ENCODE measurements at places on chromosomes 5 and 9. TPM values are rescaled to one million over a fixed set of nuclear protein-coding genes. Genes with fewer than 3 reads are reported as not detected.

DNA sequence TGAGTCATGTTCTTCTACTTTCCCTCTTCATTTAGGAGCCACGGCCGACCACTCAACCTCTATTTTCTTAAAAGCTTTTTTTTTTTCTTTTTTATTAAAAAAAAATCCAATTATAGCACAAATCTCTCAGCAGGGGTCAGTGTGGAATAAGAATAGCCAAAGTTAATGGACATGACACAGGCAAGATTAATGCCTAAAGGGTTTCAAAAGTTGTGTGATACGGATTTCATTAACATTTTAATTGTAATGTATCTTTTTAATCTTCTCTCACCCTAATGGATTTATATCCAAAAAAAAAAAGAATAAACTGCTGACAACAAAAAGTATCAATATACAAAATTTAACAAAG lies 5.4 kb downstream of the NACC2 start:
- H3K27me3 ChIP-seq = no peaks in the 10 kb centered on the region
- H3K4me1 ChIP-seq = peaks cover 4% of the 10 kb centered on the region
- H3K36me3 ChIP-seq = no peaks in the 10 kb centered on the region
- no peak overlapping the region for H3K4me3 ChIP-seq
- DNase-seq = no peak
- no peak overlapping the region for H3K27ac ChIP-seq

DNA sequence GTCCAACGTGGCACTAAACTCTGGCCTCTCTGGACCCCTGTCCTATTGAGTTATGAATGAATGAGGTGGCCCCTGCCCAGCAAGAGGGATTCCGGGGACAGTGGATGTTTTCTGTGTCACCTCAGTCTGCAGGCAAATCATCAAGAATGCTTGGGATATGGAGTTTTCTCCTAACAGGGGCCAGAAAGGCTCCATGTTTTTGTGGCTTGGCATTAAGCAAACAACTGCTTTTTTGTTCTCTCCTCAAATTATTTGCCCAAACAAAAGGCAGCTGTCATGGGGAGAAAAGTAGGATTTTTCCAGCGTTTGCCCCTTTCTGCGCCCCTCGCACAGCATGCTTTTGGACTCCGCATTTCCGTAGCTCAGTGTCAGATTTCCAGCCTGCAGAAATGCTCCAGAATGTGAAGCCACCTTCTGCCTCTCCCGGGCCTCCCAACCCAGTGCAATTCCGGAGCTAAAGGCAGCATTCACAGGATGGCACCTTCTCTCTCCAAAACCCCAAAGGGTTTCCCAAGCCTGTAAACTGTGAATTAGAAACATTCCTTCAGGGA lies 553.3 kb downstream of the CCDC171 start:
- H3K27ac ChIP-seq = no peak overlapping the region
- no peak overlapping the region for H3K4me3 ChIP-seq
- no peaks in the 10 kb centered on the region for H3K4me1 ChIP-seq
- H3K27me3 ChIP-seq = no peaks in the 10 kb centered on the region

DNA sequence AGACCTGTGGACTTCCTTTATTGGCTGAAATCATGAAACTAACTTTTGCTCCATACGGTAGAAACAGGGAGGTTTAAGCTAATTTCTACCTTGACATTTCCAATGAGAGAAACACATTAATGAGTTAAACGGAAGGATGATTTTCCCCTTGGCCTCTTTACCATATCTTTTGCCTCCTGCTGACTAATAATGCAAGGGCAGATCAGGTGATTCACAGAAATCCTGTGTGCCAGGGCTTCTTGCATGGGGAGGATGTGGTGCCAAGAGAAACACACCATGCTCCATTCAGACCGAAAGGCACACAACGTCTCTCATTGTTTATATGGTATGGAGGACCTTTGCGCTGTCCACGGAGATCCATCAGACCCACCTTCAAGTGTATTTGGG lies 17.4 kb upstream of the PRLR start:
- H3K4me1 ChIP-seq = peaks cover 4% of the 10 kb centered on the region
- peaks cover 18% of the 10 kb centered on the region for H3K27me3 ChIP-seq
- H3K36me3 ChIP-seq = no peaks in the 10 kb centered on the region
- no peak overlapping the region for H3K27ac ChIP-seq

- no peak overlapping the region for H3K27ac ChIP-seq
- H3K36me3 ChIP-seq = no peaks in the 10 kb centered on the region
- DNase-seq = no peak
- H3K4me1 ChIP-seq = peaks cover 6% of the 10 kb centered on the region
- peaks cover 12% of the 10 kb centered on the region for H3K27me3 ChIP-seq
These were observed 12.6 kb upstream of the DENND1A start for GRCh38 chr9:123942542-123942941.

- H3K27ac ChIP-seq = no peak overlapping the region
- no peaks in the 10 kb centered on the region for H3K36me3 ChIP-seq
- H3K4me3 ChIP-seq = no peak overlapping the region
- DNase-seq = no peak
- peaks cover 22% of the 10 kb centered on the region for H3K27me3 ChIP-seq
- no peaks in the 10 kb centered on the region for H3K4me1 ChIP-seq
These were observed 16.0 kb upstream of the IL33 start for GRCh38 chr9:6199596-6199995.

- H3K36me3 ChIP-seq = no peaks in the 10 kb centered on the region
- H3K27me3 ChIP-seq = no peaks in the 10 kb centered on the region
- no peak overlapping the region for H3K27ac ChIP-seq
- no peak overlapping the region for H3K4me3 ChIP-seq
These were observed 508.3 kb upstream of the CCNG1 start for GRCh38 chr5:162929104-162929503.

GRCh38 chr5:32760091-32760509 lies 49.0 kb downstream of the NPR3 start:
- no peaks in the 10 kb centered on the region for H3K36me3 ChIP-seq
- no peak overlapping the region for H3K27ac ChIP-seq
- no peaks in the 10 kb centered on the region for H3K4me1 ChIP-seq
- peaks cover under 1% of the 10 kb centered on the region for H3K27me3 ChIP-seq
- no peak for DNase-seq
- no peak overlapping the region for H3K4me3 ChIP-seq

ATG12 gene
- total RNA-seq = 43.0 TPM

KLHL3 gene
- 9.7 TPM for total RNA-seq

RIMOC1 gene
- 32.9 TPM for total RNA-seq

DNA sequence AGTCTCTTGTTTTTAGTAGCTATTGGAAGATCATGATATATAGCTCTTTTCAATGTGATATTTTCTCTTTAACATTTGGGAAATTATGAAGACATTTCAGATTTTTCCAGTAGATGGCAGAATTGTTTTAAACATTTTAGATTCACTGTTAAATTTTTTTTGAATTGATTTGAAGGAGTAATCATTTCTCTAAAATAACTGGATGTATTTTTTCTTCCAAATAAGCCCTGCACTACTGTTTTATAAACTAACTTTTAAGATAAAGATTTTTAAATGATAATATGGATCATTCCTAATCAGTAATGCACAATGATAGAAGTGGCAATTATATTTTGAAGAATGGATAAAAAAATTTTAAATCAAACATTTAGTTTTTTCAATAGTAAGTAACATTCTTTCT lies 14.2 kb downstream of the NDUFAF2 start:
- no peak for DNase-seq
- no peak overlapping the region for H3K27ac ChIP-seq
- H3K27me3 ChIP-seq = no peaks in the 10 kb centered on the region
- H3K4me1 ChIP-seq = no peaks in the 10 kb centered on the region
- peaks cover 6% of the 10 kb centered on the region for H3K36me3 ChIP-seq
- H3K4me3 ChIP-seq = no peak overlapping the region

Measured in activated T-cell treated with anti-CD3 and anti-CD28 coated beads, Interleukin-2, amount 50 U/mL, for 72 hours (primary cell).